Brain microvascular endothelial cell (primary cell): ENCODE measurements at places on chromosomes 1 and 21.

GRCh38 chr1:51518033-51518585 lies 957 bp downstream of the EPS15 start:
- DNase-seq: no peak

DNA sequence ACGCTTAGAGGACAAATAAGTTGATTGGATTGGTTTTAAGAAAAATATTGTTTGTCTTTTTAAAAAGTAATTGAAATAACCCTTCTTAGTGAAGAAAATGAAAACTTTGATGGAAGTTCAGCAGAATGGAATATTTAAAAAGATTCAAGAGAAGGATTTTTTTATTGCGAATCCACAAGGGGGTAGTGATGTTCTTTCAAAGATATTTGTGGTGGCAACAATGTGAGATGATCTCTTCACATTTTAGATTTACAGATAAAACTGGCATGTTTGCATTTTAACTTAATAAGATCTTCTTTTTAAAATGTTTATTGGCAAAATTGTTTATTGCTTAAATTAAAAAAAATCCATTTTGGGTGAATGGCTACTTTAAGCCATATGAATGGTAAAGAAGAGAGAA lies 8.9 kb downstream of the CAMTA1 start:
- DNase-seq: no peak

GRCh38 chr1:201455098-201455497 lies 13.9 kb downstream of the PHLDA3 start:
- DNase-seq: no peak

- DNase-seq: no peak
Measured at GRCh38 chr1:164630626-164631396, 71.8 kb downstream of the PBX1 start.

DNA sequence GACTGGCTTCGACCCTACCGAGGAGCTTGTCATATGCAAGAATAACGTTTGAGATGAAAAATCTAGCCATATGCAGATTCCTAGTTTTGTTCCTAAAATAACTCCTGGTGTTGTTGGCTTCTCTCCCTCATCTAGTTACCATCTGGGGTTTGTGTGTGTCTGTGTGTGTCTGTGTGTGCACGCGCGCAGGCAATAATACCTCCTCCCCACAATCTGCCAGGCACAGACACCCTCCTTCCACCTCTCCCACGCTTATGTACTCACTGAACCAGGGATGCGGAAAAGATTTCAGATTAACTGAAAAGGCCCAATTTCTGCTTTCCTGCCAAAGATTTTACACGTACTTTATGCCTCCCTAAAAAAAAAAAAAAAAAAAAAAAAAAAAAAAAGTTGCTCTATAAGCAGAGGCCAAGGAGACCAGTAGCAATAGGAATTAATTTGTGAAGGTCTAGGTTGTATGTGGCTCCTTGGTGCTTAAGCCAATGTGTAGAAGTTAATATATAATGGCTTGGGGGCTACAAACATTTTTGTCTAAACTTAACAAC lies 452.7 kb downstream of the NUF2 start:
- no peak for DNase-seq

GRCh38 chr1:84208935-84209334 lies 64.9 kb downstream of the PRKACB start:
- DNase-seq: no peak

- DNase-seq: no peak
Measured at GRCh38 chr1:30743584-30744059, 14.0 kb downstream of the LAPTM5 start.

- no peak for DNase-seq
Measured at GRCh38 chr1:185680453-185680852, 53.7 kb upstream of the HMCN1 start.

DNA sequence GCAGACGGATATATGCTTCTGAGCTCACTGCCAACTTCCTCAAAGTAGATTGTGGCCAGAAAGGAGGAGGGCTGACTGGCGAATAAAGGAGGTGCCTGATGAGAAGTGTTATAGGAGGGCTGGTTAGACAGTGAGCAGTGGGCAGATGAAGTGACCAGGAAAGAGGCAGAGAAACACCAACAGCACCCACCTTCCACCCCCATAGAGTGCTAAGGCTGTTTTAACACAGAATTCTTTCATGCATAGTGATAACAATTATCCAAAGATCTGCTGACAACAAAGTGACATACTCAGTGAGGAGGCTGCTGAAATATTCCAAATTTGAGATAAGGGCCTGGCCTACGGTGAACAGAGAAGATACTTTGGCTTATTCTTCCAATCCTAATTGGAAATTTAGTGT lies 21.2 kb upstream of the MTR start:
- no peak for DNase-seq

DNA sequence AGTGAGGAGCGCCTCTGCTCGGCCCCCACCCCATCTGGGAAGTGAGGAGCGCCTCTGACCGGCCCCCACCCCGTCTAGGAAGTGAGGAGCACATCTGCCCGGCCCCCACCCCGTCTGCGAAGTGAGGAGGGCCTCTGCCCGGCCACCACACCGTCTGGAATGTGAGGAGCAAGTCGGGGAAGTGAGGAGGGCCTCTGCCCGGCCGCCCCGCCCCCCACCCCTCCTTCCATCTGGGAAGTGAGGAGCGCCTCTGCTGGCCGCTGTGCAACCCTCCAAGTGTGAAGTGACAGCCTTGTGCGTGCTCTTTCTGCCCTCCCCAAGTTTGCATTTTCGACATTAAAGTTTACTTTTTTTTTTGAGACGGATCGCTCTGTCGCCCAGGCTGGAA lies 5.1 kb upstream of the ZZZ3 start:
- DNase-seq: peak; percentile 22
